ENCODE measurements at places on chromosomes 1 and 21.

DNA sequence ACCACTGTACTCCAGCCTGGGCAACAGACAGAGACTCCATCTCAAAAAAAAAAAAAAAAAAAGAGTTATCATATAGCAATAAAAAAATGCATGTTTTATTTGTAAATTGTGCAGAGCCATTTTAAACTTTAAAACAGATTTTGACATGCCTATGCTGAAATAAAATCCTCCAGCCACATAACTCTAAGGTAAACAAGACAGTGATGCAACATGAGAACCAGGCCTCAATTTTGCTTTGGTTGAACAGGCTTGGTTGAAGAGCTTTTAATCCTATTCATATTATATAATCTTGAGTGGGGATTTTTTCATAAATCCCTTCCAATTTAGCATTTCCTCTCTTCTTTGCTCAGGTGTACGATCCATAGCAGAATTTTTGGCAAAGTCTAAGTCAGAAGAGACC lies 26.1 kb downstream of the ARMH1 start:
- DNase-seq, result no peak

DNA sequence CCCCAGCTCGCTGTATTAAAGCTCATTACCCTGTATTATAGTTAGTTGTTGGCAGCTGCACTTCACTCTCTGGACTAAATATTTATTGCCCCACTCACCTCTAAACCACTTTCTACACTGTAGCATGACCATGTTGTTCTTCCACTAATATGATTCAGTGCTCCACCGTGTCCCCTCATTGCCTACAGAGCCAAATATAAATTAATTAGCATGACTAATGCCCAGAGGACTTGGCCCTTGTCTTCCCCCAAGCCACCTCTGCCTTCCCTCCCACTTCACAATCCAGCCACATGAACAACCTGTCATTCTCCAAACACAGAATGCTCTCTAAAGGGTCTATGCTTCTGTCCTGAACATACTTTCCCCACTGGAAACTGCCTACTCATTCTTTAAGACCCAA lies 276.5 kb downstream of the PLPP3 start:
- DNase-seq, result no peak

DNA sequence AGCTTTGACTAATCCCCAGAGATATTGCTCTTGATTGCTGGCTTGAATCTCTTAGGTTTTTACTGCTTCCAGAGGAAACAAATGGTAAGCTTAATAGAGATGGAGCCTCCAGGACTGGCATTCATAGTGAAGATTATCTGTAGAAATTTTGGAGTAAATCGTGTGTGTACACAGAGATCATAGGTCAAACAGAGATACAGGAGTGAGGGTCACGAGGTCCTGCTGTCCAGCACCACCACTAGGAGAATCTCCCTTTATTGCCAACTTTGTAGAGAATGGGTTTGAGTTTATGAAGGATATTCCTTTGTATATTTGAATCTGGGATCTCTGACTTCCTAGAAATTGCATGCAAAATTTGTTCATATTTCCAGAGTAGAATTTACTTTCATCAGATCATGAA lies 7.8 kb upstream of the SERBP1 start:
- no peak for DNase-seq

GRCh38 chr1:172179918-172180317 lies 240.6 kb upstream of the C1orf105 start:
- no peak for DNase-seq

DNA sequence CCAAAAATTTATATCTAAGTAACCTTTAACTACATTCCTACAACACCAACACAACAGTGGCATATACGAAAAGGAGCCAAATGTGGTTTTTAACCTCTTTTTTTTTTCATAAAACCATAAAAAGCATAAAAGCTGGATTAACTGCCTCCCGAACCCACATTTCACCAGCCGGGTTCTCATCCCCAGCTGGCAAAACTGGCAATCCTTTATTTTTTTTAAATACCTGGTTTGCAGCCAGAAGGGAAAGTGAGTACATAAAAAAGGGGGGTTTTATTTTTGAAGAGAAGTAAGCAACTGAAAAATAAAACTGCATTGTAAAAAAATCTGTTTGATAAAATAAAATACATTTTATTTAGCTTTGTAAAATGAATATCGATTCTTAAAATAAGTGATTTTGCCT lies 295.4 kb downstream of the AKT3 start:
- no peak for DNase-seq

- DNase-seq, result no peak
These were observed 29.7 kb downstream of the UBE2T start for GRCh38 chr1:202311875-202312635.

DNA sequence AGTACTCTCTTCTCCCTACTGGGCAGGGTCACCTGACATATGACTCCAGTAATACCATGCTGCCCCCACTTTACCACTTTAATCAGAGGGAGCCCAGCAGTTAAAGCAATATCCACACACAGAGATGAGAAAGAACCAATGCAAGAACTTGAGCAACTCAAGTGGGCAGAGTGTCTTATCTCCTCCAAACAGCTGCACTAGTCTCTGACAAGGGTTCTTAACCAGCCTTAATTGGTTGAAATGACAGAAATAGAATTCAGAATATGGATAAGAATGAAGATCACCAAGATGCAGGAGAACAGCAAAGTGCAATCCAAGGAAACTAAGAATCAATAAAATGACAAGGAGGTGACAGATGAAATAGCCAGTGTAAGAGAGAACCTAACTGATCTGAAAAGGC lies 91.0 kb downstream of the KCNT2 start:
- no peak for DNase-seq

DNA sequence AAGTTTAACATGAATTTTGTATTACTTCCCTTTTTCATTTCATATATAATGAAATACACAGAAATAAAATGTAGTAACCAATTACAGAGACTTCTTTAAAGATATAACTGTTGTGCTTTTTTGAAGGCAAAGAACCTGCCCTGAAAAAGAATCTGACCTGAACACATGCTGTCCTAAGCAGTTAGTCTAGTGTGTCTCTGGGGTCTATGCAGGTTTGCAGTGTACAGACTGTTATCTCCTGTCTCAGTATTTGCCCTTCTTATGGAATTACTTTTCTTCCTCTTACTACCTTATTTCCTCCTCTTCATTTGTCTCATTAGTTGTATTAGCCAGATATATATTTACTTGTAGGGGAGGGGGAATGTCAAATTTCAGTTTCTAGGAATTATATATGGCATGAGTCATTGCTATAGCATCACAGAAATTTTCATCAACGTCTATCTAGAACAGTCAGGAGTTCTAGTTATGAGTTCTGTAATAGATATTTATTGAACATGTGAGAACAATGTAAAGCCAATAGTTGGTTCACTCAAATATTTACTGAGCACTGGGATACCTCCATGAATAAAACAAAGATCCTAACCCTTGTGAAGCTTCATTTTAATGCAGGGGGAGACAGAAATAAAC lies 28.4 kb upstream of the PLEKHO1 start:
- no peak for DNase-seq

DNA sequence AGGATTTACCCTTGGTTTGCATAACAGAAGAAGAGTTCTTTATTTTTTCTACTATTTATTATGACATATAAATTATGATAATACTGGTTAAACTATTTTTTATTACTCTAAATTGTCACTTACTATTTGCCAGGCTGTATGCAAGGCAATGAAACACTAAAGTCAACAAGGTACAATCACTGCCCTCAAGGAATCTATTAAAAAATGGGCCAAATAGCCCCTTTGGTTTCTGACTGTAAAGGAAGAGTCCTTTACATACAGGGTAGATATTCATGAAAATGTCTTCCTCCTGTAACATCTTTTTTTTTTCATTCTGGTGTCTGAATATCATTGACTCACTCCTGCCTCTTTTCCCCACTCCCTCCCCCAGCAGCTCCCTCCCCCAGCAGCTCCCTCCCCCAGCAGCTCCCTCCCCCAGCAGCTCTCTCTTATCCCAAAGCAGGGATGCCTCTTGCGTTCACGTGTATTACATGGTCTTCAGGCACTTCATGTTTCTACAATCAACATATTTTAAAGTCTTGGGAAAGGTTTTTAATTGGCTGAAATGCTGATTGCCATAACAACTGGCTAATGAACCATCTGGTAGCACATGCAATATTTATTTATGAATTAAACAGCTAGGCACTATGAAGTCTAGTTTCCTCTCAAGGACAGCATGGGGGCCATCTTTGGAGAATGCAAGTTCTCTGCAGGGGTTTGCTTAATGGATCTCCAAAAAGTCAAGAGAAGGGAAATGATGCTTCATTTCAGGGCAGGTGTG lies 400.4 kb upstream of the PLXNA2 start:
- peak; percentile 53 for DNase-seq

DNA sequence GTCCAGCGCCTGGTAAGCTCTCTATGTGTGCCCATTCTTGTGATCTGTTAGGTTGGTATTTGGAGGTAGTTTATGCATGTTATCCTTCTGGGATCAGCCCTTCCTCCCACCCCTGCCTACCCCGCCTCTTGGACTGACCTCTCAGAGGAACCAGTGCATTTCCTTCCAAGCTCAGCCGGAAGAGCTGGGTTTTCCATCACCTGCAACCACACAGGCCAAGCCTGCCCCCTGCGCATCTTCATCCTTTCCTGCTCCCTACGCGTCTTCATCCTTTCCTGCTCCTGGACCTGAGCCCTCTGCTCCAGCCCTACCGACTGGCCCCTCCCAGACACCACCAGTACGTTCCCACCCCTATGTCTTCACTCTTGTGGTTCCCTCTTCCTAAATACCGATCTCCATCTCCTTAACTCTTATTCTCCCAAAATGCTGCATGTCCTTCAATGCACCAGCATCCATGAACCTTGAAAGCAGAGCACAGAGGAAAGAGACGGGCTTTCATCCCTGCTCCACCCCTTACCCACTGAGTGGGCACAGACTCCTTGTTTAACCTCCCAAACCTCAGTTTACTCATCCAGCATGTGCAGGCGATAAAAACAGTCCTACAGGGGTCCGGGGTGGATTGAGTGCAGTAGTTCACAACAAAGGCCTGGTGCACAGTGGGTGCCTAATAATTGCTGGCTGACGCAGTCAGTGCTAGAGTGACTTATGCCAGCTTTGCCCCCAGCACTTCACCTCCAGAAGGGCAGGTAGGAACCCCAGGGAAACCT lies 526.3 kb downstream of the MATN1 start:
- no peak for DNase-seq

DNA sequence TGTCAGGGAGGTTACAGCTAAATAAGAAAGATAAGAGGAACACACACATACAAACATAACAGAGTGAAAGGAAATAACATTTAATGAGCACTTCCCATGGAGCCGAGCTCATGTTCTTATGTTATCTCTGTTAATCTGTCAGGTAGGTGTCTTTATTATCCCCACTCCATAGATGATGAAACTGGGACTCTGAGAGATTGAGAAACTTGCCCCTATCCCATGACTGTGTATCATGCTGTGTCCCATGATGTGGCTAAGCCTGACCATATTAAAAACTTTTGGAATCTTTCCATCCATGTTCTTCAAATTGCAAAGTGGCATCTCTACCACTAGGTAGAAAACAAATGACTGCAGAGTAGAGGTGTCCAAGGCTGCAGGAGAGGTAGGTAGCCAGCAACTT lies 285.2 kb upstream of the SGIP1 start:
- DNase-seq, result no peak

- no peak for DNase-seq
These were observed 12.2 kb downstream of the UBR4 start for GRCh38 chr1:19197845-19198244.

GRCh38 chr1:115301438-115302020 lies 36.5 kb downstream of the NGF start:
- no peak for DNase-seq

DNA sequence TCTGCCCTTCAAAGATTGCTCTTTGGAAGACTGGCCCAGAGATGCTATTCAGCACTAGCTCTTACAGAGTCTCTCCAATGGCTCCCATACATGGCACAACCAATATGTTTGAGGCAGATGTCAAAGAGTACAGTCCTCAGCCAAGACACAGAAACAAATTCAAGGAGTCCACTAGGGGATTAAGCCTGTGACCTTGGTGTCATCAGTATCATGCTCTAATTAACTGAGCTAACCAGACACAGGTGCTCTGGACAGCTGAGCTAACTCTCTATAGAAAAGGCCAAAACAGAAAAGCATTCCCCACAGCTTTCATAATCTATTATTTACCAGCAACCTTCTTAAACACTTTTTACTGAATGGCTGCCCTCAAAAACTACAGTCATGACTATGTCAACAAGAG lies 666.0 kb upstream of the PLXNA2 start:
- no peak for DNase-seq

- DNase-seq, result no peak
These were observed 674 bp upstream of the HES5 start for GRCh38 chr1:2530513-2531361.

DNA sequence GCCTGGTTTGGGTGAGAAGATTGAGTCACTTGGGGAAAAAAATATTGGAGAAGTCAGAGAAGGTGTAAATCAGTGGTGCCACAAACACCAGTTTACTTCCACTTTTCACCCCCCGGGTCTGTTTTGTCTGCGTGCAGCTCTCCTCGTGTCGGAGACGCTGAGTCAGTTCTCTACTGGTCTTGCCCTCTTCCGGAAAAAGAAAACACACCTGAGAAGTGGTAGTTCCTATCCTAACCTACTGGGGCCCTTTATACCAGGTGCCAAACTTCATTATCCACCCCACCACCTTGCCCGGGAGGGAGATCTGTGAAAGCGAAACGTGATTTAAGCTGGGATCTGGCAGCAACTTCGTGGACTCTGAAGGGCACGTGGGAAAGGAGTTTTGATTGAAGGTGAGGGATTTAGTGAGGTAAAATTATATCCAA lies 855 bp upstream of the IVNS1ABP start:
- no peak for DNase-seq

DNA sequence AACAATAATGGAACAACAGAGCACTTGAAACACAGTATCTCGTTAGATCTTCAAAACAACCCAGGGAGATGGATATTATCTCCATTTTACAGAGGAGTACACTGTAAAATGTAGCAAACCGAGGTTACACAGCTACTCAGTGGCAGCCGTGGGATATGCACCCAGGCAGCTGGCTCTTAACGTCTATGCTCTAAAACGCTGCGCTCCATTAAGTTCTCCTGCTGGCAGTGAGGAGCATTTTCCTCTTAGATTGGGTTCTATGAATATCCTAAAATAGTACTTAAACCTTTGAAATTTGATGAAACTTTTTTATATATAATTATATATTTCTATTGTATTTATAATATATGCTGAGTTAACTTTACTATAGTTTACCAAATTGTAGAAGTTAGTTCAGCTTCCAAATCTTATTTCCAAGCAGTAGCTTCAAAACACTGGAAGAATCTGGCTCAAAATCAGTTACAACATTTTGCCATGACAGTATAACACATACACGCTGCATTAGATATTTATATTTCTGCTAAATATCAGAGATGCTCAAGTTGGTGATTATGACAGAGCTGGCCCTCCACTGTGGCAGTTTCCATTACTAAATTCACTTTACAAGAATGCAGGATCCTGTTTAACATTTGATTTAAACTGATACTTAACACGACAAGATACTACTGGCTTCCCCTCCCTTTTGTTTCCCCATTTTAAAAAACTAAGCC lies 49.5 kb downstream of the TGFBR3 start:
- DNase-seq, result no peak

DNA sequence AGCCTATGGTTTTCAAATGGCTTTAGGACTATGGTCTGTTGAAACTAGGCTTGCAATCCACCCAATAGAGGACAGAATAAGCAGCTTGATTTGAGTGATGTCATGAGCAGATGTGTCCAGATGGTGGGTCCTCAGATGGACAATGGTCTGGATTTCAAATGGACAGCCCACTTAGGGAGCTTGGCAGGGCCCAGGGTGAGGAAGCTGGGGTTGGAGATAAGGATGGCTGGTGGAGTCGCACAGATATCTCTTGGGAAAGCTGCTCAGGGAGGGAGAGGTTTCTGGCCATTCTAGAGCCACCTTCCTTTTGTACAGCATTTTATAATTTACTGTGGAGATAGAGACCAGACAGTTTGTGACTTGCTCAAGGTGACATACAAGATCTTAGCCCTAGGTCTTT lies 55.0 kb downstream of the NFASC start:
- no peak for DNase-seq
